ENCODE measurements at places on chromosomes 2 and 18.
A peak's percentile ranks its signal among the peaks of the same experiment; 100 is the strongest.

- DNase-seq: no peak
These were observed 39.6 kb downstream of the R3HDM1 start for GRCh38 chr2:135570884-135571283.

DNA sequence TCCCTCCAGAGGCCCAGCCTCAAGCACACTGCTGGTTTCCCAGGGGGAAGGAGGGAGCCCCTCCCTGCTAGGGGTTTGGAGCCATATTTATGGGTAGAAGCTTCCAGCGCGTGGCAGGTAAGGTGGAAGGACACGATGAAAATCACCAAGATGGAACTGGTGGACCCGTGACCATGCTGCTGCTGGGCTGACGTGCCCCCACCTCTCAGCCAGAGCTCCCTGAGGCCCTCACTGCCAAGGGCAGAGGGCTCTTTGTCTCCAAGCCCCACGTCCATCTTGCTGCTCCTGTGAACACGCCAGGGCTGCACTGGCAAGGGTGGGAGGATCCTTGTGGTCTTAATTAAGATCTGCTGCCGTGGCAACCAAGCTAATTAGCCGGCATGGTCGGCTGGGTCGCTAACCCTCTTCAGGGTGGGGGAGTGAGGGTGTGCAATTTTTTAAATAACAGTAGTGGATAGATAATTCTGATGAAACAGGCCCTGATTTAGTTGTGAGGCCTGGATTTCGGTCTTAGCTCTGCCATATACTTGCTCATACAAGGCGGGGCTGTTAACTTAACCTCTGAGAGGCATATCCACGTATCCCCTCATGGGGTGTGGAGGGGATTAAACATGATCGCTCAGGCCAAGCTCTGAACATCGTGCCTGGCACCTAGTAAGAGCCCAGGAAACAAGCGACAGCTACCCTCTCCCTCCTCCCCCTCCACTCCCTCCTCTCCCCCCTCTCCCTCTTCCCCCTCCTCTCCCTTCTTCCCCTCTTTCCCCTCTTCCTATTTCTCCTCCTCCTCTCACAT lies 232.8 kb downstream of the CELF4 start:
- DNase-seq: no peak

- peak; percentile 89 for DNase-seq
These were observed 22.4 kb upstream of the PMAIP1 start for GRCh38 chr18:59877361-59877760.

- DNase-seq: peak; percentile 88
These were observed 49.1 kb downstream of the TMEM17 start for GRCh38 chr2:62456721-62457539.

DNA sequence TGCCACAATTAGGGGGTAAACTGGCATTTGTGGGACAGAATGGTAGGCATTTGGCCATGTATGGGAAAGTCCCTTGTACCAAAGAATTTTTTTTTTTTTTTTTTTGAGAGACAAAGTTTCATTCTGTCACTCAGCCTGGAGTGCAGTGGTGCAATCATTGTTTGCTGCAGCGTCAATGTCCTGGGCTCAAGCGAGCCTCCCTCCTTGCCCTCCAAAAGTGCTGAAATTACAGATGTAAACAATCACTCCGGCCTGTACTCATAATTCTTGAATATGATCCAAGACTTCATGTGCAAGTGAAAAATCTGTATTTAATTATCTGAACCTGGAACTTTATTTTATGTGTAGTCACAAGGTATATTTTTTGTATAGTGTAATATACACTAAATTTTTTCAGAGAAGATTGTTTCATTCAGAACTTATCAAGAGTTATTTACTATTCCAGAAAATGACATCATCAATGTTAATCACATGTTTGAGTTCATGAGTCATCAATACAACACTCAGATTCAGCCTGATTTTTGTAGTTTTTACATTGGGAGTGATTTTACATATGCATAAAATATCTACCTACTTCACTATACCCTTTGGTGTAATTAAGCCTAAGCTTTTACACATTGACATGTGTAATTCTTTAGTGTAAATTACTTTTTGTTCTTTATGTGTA lies 138.7 kb upstream of the L3MBTL4 start:
- DNase-seq: peak; percentile 5

GRCh38 chr2:79935771-79936657 lies 368.5 kb downstream of the LRRTM1 start:
- DNase-seq: peak; percentile 68

- DNase-seq: no peak
These were observed 66.7 kb downstream of the EDAR start for GRCh38 chr2:108922141-108922915.

DNA sequence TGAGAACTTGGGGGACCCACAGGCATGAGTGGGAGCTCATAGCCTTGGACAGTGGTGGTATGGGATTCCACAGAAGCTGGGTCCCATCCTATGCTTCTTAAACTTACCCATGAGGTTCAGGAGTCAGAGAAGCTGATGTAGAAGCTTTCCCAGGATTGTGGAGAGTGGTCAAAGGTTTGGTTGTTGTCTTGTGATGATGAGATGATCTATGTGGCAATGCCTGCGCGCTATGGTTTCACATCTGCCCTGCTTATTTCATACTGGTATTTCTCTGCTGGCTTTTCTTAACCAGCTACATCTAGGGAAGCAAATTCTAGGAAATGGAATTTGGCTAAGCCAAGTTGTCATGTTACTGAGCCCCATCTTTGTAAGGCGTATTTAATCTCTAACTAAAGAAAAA lies 168.6 kb downstream of the ZNF407 start:
- DNase-seq: no peak

- DNase-seq: no peak
These were observed 326.6 kb upstream of the COL3A1 start for GRCh38 chr2:188647430-188648070.

Measured in suppressor macrophage treated with lipopolysaccharide for 1 hour (primary cell).